Hematopoietic multipotent progenitor cell treated with erythropoietin and hydrocortisone succinate and interleukin-3 and kit ligand, for 15 days (in vitro differentiated cells): ENCODE measurements at places on chromosomes 3 and 15.
A peak's percentile ranks its signal among the peaks of the same experiment; 100 is the strongest.

- no peak for DNase-seq
Observed at GRCh38 chr3:123870033-123870432, 14.1 kb downstream of the MYLK start.

GRCh38 chr3:53675942-53676341, 170.3 kb downstream of the CHDH start:
- DNase-seq: no peak

GRCh38 chr3:102193255-102193654, 241.6 kb upstream of the ZPLD1 start:
- DNase-seq: no peak

GRCh38 chr15:41001524-41002214, 48.4 kb downstream of the CHAC1 start:
- no peak for DNase-seq

DNA sequence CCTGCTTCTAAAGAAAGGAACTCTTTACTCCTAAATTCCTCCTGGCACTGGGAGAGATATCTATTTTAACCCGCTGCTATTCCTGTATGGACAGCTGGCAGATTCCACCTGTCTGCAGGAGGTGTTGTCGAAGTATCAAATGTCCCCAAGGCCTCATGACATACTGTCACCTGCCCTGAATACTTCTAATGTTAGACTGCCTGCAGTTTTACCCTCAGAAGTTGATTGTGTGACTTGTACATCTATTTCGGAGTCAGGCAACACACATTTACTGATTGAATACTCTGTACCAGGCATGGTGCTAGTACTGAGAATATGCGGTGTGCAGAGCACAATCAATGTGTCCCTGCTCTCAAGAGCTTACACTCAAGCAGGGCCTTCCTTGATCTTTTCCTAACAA, 38.6 kb downstream of the PDZRN3 start:
- no peak for DNase-seq

DNA sequence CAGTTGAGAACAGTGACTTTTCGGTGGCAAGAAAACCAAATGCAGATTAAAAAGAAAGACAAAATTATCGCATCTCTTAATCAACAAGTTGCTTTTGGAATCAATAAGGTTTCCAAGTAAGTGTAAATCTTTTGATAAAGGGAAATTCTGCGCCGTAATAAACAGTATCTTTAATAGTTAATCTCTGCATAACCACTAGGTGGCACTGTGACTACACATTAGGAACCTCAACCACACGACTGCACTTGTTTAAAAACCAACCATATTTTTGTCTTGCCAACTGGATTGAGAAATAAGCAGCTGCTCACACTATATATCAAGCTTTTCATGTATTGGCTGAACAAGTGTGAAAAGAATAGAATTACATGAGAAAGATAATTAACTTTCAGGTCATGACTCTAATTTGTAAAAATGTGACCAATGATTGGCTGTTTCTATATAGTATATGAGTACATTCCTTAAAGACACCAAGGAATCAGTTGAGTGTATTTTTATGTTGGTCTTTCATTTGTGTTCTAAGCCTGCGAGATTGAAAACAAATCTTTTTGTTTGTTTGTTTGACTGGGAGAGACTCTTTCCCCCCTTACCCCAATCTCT, 72.7 kb downstream of the DZIP3 start:
- DNase-seq: peak; percentile 75

GRCh38 chr3:176987901-176988650, 209.2 kb downstream of the TBL1XR1 start:
- DNase-seq: no peak
